Right ventricle myocardium inferior (tissue), 1 donor: ENCODE measurements at places on chromosomes 5 and 9.
A peak's percentile ranks its signal among the peaks of the same experiment; 100 is the strongest.

- DNase-seq = no peak
Measured at GRCh38 chr5:97846643-97847042, 663.6 kb upstream of the RIOK2 start.

- DNase-seq = no peak
Measured at GRCh38 chr9:18063856-18064390, 410.0 kb upstream of the ADAMTSL1 start.

DNA sequence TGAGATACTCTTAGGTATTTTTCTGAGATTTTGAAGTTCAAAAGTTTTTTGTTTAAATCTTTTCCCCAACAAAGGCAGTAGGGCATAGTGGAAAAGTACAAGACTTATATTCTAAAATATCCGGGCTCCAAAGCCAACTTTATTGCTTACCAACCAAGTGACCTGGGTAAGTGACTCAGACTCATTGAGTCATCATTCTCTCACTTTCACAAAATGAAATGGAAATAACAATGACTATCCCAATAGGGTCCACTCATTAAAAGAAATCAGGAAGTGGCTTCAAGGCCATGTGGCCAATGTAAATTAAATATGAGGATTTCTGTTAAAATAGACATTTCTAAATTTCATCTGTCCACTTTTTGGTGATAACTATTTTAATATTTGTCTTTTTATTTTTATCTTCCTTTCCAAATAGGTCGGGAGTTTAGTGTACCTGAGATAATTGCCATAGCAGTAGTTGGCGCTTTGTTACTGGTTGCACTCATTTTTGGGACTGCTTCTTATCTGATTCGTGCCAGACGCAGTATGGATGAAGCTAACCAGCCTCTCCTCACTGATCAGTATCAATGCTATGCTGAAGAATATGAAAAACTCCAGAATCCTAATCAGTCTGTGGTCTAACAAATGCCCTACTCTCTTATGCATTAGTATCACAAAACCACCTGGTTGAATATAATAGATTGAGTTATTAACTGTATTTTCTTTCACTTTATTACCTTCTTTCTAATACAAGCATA is 15.5 kb downstream of the TYRP1 start:
- no peak for DNase-seq

DNA sequence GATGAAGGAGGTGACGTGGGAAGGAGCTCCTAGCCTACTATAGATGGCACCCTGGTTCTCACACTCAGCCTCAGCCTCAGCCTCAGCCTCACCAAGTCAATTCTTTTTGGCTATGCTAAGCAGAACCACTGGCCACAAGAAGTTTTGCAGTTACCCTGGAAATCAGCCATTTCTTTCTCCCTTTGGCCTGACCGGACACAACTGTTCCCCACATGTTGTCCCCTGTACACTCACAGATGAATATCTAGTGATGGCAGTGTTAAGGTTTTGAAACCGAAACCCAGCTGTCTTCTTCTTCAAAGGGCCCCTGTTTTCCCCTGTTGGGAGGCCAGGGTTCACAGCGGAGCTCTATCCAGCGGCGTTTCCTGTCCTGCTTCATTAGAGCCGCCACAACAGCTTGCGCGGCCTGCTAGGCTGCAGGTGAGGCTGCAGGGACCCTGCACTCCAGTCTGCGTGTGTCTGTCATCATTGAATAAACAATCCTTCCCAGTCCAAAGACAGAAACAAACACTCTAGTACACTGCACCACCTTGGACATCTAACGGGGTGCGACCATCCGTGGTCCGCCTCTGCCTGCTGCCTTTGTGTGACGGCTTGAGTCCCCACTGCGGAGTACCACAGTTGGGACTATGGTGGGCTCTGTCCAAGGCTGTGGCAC is 250.5 kb downstream of the DENND1A start:
- DNase-seq = no peak

DNA sequence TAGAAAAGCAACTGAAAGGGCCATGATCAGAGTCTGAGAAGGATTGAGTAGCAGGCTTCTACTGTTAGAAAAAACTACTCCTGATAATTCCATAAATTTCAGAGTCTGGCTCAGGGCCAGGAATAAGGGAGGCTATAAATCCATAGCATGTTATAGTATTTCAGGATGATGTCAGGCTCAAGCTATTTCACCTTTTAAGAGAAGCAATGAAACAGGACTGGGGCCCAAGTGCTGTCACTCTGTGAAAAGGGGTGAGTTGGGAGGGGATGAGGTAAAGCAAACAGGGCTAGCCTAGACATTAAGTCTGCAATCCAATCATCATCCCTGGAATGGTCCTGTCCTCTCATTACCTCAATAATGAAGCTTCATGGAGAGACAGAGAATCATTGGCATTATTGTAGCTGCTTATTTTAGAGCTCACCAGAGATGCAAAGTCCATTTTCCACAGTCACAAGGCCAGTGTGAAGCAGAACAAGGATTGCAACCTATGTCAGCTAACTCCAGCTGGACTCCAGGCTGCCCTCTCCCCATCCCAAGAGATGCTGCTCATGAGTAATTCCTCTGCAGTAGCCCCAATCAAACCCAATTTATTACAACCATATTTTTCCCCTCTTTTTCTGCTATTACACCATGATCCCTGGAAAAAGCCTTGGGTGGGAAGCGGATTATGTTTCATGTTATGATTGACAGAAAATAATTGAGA is 56.0 kb downstream of the PAPPA start:
- DNase-seq = no peak

GRCh38 chr9:87167161-87167560 is 219.9 kb upstream of the GAS1 start:
- no peak for DNase-seq

- no peak for DNase-seq
Measured at GRCh38 chr5:126656401-126657007, 55.8 kb downstream of the PHAX start.

DNA sequence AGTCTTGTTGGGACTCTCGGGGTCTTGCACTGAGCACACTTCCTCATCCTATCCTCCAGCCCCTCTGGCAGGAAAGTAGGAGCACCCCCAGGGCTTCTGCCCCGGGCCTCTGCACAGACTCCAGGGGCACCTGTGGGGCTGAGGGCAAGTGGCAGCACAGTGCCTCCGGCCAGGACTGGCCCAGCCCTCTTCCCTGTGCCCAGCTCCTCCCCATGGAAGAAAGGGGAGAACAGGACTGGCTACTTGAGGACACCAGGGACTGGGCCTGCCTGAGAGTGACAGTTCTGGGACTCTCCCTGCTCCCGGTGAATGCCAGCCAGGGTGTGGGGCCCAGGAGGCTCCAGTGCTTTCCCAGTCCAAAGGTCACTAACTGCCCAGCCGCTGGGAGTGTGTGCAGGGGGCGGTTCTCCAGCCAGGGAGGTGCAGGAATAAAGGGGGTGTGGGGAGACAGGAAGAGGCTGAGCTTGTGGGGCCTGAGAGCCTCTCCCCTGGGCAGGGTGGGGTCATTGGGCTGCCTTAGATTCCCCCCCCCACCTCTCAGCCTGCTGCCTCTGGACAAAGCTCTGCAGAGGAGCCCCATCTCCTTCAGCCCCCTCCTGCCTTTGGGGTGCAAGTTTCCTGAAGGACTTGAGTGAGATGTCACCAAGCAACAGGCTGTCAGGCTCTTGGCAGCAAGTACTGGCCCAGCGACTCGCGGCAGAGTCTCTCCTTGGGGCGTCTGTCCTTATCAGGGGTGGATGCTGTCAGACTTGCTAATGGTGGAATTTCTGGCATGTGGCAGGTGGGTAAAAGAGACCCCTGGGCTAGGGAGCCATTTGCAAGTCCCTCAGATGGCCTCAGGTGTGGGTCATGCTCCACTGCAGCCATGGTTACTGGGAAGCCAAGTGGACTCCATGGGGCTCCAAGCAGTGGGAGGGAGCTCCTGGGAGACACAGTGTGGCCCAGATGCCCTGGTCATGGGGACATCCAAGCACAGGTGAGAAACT is 19.1 kb upstream of the JADE2 start:
- DNase-seq = peak; percentile 84

DNA sequence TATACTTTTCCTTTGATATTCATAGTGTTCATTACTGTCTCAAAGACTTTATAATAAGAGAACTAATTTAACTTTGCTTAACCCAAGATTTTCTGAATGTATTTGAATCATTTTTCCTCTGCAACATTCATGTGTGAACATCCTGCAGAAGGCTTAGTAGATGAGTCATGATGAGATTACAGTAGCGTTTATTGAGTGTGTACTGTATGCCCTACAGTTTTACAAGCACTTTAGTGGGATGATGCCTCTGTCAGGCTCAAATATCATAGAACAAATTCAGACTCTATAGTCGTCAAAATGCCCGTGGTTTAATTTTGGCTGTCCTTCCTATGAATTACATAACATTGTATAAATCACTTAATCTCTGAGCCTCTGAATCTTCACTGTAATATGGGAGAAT is 41.2 kb downstream of the FYB1 start:
- DNase-seq = no peak

GRCh38 chr9:131476777-131477345 is 25.9 kb upstream of the POMT1 start:
- DNase-seq = peak; percentile 74
